ENCODE measurements at places on chromosomes 7 and 10. TPM values are rescaled to one million over a fixed set of nuclear protein-coding genes. Genes with fewer than 3 reads are reported as not detected.
A peak's percentile ranks its signal among the peaks of the same experiment; 100 is the strongest.

The WNT8B gene
- total RNA-seq, result not detected

The SFTPA1 gene
- total RNA-seq, result 8.8 TPM

The CLDN4 gene
- 932 TPM for total RNA-seq

The SPDYE11 gene
- total RNA-seq, result not detected

The TMEM178B gene
- total RNA-seq, result 1.1 TPM

The XRCC2 gene
- total RNA-seq, result 1.3 TPM

The TRIM24 gene
- 19.1 TPM for total RNA-seq

The DKK1 gene
- total RNA-seq, result 0.82 TPM

The CHAT gene
- 0.16 TPM for total RNA-seq

The UNCX gene
- not detected for total RNA-seq

The SFRP4 gene
- not detected for total RNA-seq

The FLNC gene
- 4.5 TPM for total RNA-seq

The PRLHR gene
- not detected for total RNA-seq

The SPOCK2 gene
- 6.5 TPM for total RNA-seq

The RBM20 gene
- total RNA-seq, result 0.80 TPM

- no peak for DNase-seq
Observed at GRCh38 chr10:27297844-27298521, 57.4 kb upstream of the ACBD5 start.

DNA sequence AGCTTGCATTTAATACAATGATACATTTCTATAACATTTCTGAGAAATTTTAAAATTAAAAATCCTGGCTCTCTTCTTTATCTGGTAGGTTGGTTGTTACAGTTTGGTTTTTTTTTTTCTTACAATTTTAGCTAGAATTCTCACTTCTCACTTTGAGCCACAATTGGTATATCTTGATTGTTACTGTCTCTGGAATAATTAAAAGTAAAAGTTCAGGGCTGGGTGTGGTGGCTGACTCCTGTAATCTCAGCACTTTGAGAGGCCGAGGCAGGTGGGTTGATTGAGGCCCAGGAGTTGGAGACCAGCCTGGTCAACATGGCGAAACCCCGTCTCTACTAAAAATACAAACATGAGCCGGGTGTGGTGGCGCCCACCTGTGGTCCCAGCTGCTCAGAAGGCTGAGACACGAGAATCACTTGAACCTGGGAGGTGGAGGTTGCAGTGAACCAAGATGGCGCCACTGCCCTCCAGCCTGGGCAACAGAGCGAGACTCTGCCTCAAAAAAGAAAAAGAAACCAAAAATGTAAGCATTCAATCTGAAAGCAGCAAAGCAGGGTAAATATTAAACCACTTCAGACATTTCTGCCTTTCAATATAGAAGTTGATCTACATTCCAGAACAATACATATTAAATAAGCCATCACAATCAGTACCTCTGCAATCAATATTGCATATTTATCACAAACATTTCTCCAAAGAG, 88.6 kb upstream of the PFKP start:
- DNase-seq, result no peak

- DNase-seq, result no peak
Observed at GRCh38 chr7:511476-512145, 8.0 kb downstream of the PDGFA start.

DNA sequence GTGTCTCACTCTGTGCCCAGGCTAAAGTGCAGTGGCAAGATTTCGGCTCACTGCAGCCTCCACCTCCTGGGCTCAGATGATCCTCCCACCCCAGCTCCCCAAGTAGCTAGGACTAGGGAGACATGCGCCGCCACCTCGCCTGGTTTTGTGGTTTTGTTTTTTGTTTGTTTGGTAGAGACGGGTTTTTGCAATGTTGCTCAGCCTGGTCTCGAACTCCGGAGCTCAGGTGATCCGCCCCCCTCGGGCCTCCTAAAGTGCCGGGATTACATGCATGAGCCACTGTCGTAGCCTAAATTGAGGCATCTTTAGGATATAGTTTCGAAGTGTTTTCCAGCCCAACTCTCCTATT, 781 bp downstream of the ZNF727 start:
- DNase-seq, result no peak

DNA sequence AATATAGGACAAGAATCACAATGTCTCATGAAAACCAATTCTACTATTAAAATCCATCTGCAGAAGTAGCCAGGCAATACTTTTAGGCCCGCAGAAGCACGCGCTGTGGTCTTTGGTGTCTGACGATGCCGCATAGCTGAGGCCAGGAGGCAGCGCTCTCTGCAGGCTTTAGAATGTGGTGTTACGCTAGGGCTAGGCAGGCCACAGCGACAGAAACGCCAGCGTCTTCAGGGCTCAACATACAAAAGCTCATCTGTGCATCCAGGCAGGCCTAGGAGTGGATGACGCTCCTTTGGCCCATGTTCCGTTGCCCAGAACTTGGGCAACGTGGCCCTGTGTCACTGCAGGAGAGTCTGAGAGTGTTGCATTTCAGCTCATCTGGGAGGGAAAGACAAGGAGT, 601.1 kb upstream of the FOXK1 start:
- DNase-seq, result no peak

- no peak for DNase-seq
Observed at GRCh38 chr10:122234416-122234815, 36.7 kb upstream of the BTBD16 start.

DNA sequence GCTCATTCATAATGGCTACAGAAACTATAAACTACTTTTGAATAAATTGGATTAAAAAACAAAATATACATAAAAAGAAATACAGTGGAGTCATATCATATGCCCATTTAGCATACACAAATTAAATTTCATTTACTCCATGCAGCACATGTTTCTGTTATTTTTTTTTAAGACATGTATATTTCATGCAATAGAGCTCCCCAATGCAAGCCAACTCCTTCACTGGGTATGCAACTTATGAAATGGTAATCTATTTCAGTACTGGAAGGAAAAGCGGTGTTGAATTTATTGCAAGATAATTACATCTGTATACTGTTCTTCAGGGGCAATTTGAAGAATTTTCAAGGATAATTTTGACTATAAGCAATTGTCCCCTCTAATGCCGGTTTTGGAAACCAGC, 49.9 kb downstream of the NEUROD6 start:
- DNase-seq, result no peak

- DNase-seq, result no peak
Observed at GRCh38 chr7:158407581-158408317, 179.9 kb downstream of the PTPRN2 start.

- no peak for DNase-seq
Observed at GRCh38 chr7:12728192-12728538, 40.7 kb downstream of the ARL4A start.

GRCh38 chr7:45973725-45974532, 52.9 kb upstream of the IGFBP3 start:
- DNase-seq, result peak; percentile 9

DNA sequence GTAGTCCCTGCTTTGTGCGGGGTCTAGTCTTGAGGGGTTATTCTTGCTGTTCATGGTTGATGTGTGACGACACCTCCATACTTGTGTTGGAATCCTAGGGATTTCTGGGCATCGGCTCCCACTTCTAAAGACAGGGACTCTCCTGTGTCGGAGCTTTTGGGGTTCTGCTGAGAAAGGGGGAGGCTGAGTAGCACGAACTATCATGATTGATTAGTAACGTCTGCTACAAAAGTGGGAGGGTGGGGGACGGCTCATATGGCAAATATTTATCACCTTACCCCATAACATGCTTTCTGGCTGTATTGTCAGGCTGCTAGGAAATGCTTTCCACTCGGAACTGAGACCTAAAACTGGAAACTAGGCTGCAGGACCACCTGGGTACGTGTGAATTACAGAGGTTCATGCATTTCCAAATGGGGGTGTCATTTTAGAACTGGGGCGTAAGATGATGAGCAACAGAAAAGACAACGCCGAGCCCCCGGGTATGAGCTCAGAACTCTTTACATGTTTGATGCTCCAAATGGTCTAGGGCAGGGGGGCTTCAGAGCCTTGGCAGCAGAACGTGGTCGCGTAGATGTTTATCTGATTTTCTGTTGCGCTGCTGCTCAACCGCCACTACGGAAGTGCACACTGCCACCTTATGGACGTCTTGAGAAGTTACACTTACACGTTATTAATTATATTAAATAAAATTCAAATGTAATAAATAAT, 15.1 kb upstream of the NME8 start:
- DNase-seq, result peak; percentile 25

DNA sequence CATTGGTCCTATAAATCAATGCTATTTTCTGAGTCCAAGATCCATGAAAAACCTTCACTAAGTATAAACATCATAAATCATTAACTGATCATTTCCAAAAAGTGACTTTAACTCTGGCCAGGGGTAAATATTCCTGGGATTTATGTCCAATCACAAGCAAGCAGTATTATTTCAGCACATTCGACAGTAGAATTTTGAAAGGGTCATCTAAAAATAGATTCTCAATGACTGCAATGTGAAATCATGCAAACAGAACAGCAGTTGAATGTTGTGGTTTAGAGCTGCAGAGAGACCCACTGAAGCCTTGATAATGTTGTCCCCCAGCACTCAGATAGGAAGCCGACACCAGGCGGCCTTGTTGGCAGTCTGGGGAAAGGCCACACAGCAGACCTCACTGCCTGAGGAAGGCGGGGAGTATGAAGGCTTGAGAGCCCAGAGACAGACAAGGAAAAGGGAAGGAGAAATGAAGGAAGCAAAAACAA, 38.1 kb downstream of the FAM107B start:
- no peak for DNase-seq

DNA sequence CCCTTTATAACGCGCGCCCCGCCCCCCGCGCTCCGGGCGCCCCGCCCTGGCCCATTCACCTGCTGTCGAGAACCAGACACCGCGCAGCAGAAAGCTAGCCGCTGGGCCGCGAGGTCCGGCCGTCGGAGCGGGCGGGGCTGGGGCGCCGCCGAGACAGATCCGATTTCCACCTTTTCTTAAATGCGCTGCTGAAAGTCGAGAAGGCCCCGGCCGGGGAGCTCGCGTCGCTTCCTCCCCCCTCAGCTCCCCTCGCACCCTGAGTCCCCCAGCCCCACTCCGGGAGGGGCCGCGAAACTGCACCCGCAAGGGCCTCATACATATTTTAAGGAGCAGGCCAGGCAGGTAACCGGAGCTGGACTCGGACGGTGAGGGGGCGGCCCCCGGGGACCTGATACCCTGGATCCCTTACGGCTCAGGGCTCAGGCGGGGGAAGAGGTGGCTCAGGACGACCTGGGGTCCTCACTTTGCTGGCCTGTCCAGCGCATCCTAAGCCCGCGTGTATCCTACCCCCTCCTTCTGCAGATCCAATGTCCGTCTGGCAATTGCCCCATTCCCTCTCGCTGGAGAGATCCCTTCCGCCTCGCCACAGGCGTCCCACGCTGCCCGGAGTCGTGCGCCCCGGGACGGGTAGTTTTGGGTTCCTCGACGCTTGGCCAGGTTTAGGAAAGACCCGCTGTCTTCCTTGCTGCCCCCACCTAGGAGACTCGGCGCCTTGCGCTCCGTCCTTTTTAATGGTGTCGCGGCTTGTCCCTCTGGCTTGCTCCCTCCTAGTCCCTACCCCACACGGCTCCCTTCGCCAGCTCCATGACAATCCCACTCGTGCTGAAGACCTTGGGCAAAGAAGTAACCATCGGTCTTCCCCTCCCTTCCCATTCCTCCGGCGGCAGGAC, 170.6 kb downstream of the UBE2H start:
- DNase-seq, result no peak

- DNase-seq, result no peak
Observed at GRCh38 chr7:25821225-25821624, 330.8 kb upstream of the NFE2L3 start.

- DNase-seq, result no peak
Observed at GRCh38 chr10:131938681-131939080, 37.9 kb downstream of the PPP2R2D start.

DNA sequence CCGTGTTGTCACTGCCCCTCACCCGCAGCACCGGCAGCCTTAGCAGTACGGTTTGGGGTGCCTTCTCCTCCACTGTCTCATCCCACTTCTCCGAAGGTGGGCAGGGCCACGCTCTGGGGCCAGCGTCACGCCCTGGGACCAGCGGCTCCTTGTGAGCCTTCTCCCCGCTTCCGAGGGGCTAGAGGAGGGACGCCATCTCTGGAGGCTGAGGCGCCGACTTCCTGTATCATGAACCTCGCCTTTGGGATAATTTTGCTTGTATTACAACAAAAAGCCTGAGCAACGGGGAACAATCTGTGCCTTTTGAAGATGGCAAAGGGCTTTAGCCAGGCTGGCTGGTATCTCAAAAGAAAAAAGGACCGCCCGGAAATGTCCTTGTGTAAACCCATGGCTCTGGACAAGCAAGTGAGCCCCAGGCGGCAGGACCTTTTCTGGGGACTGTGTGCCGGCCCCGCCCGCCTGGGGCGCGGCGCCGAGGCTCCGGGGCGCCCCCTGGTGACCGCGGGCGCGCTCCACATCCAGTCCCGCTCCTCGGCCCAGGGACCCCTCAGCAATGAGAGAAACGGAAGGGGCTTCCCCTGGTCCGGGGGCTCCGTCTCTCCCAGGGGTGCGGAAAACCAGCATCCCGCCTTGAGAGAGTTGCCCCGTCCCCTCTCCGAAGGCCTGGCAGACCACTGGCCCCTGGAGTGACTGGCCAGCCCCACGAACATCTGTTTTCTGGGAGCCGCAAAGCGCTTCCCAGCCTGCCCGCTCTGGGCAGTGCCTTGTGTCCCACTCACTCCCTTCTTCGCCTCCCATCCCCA, 3.8 kb downstream of the DEPP1 start:
- peak; percentile 75 for DNase-seq

DNA sequence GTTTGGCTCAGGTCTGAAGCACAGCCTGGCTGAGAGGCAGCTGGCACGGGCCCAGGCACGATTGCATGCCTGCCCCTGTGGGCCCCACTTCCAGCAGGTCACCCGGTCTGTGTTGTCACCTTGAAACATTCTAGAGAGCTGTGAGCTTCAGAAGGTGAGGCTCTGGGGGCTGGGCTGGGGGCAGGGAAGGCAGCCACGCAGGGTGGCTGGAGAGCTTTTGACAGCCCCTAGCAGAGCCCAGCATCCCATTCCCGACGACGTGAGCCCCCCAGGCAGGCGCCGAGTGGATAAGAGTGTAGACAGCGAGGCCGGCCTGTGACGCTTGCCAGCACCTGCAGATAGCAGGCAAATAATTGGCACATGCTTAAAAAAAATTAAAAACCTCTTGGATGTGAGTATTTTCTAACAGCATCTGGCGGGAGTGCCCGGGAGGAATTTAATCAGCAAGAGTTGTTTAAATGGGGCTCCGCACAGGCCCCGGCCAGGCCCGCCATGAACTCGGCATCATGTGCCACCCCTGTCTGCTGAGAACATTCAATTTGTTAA, 212.0 kb upstream of the TBX20 start:
- no peak for DNase-seq

DNA sequence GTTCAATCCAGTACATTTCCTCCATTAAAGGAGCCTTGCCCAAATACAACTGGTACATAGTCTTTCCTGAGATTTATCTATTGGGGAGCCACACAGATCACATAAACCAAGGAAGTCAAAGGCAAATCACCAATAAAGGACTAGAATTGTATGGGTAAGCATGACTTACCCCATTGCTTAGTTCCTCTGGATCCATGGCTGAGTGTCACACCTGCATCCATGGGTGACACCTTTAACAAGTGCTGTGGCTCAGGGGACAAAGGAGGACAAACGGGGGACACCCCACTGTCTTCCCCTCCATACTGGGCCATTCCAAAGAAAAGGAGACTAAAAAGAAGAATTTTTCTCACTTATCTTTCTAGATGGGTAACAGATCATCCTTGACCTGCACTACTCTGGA, 30.4 kb downstream of the ZNF92 start:
- DNase-seq, result no peak

- DNase-seq, result no peak
Observed at GRCh38 chr10:48774416-48775205, 89.9 kb downstream of the WDFY4 start.

- DNase-seq, result no peak
Observed at GRCh38 chr7:131454498-131454897, 101.9 kb downstream of the PODXL start.

Data from colonic mucosa (tissue), 4 donors.